DMS153 (cell line): ENCODE measurements at places on chromosomes 5 and 9.
A peak's percentile ranks its signal among the peaks of the same experiment; 100 is the strongest.

DNA sequence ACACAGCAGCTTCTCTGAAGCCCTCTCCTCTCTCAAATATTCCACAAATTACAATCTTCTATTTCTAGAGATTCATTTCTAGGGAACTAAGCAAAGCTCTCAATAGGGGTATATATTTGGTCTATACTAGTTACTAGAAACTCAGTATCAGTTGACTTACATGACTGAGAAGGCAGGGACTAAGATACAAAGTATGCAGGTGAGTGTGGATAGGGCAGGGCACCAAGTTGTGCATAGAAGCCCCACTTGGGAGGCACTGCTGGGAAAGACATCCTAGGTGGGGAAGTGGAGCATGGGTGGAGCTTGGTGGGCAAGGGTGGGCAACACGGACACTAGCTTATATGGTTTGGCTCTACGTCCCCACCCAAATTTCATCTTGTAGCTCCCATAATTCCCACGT, 148.1 kb upstream of the RASA1 start:
- DNase-seq: no peak

GRCh38 chr5:173823274-173823644, 64.9 kb upstream of the CPEB4 start:
- no peak for DNase-seq

DNA sequence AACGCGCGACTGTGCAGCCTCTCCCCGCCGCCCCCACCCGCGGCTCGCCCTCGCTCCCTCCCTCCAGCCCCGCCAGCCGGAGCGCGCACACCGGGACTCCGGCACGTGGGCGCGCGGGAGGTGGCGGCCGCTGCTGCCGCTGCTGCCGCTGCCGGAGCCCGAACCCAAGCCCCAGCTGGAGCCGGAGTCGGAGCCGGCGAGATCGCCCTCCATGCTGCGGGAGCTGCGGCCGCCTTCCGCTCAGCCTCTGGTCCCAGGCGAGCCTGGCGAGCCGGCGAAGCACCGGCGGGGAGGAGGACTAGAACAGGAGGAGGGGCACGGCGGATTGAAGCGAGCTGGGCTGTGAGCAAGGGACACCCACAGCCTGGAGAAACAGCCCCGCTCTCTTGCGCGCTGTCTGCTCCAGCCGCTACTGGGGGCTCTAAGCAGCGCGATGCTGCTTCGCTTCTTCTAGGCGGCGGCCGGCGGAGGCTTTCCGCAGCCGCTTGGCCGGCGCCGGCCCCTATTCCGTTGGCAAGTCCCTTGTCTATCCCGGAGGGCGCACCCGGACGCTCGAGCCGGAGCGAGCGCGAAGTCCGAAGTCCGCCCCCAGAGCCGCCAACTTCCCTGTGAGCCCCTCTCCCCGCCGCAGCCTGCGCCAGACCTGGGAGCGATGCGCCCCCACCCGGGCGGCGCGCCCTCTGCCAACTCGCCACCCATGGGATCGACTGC, 598.7 kb upstream of the SGCD start:
- DNase-seq: peak; percentile 23

- DNase-seq: no peak
Observed at GRCh38 chr5:32202394-32202793, 28.3 kb upstream of the GOLPH3 start.

- no peak for DNase-seq
Observed at GRCh38 chr5:118726891-118727290, 261.5 kb downstream of the DTWD2 start.

- no peak for DNase-seq
Observed at GRCh38 chr9:76610011-76610352, 151.0 kb downstream of the GCNT1 start.

- DNase-seq: no peak
Observed at GRCh38 chr9:98342820-98343210, 87.4 kb upstream of the TBC1D2 start.

GRCh38 chr9:80197661-80198060, 625.9 kb downstream of the TLE4 start:
- DNase-seq: no peak

- no peak for DNase-seq
Observed at GRCh38 chr9:90189306-90189705, 453.3 kb downstream of the DIRAS2 start.

DNA sequence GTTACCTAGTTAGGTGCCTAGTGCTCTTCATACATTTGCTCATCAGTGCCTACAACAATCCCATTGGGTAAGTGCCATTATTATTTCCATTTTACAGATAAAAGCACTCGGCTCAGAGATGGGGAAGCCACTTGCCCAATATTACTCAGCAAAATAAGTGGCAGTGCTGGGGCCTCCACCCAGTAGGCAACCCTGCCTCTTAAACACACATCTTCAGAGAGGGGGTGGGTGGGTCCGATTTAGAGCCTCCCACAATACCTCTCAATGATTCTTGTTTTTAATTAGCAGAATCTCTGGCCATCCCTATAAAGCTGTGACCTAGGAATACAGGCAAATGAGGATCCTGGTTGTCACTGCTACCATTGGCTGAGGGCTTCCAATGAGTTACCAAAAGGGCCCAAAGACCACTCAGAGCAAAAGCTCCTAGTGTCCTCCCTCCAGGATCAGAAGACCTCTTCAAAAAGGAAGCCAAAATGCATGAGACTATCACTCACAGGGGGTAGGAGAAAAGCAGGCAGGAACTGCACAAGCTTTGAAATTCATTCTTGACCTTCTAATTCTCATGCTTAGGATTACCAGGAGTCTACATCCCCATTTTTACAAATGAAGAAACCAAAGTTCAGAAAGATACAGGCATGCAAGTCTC, 36.1 kb upstream of the UBE2D2 start:
- DNase-seq: no peak

- no peak for DNase-seq
Observed at GRCh38 chr5:76608833-76609232, 14.4 kb downstream of the F2RL2 start.

GRCh38 chr9:137772281-137772873, 105.2 kb upstream of the CACNA1B start:
- no peak for DNase-seq

DNA sequence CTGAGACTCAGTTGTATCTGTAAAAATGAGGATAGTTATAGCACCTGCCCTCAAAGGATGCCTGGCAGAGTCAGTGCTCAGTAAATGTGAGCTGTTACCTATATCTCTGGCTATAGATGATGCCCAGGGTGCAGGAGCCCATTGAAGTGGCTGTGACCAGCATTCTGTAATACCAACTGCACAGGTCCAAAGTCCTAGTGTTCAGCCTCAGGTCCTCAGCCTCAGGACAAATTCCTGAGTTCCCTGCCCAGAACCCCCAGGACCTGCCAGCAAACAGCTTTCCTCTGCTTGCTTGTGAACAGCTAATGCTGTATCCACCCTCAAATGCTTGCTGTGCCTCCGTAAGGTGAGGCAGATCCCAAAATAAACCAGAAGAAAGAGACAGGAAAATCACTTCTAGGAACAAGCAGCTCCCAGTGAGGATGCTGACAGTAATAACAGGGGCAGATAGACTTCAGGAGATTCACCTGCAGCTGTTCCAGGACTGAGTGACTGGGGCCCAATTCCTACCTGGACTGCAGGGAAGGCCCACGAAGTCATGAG, 80.8 kb downstream of the SIL1 start:
- no peak for DNase-seq

DNA sequence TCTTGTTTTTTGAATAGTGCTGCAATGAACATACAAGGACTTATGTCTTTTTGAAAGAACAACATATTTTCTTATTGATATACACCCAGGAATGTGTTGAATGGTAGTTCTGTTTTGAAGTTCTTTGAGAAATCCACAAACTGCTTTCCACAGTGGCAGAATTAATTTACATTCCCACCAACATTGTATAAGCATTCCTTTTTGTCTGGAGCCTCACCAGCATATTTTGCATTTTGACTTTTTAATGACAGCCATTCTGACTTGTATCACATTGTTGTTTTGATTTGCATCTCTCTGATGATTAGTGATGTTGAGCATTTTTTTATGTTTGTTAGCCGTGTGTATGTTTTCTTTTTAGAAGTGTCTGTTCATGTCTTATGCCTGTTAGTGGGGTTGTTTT, 524.9 kb downstream of the SEMA5A start:
- DNase-seq: no peak

DNA sequence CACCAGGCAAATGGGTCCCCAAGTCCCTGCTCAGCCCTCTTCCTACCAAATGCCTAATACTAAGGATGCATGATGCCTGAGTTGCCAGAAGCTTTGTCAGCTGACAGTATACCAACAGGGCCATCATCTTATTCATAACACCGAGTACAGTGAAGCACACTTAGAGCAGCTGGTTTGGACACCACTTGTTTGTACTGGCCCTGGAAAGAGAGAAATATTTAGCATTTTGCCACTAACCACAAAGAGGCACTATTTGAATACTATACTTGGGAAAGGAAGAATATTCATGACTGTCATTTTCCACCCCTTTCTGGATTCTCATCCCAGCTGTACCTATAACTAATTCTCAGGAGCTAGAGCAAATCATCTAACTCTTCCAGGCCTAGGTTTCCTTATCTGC, 364.4 kb upstream of the KIF2A start:
- DNase-seq: no peak

- no peak for DNase-seq
Observed at GRCh38 chr9:109311286-109311685, 9.6 kb downstream of the EPB41L4B start.

GRCh38 chr5:72308853-72309191, 11.2 kb downstream of the MRPS27 start:
- no peak for DNase-seq

DNA sequence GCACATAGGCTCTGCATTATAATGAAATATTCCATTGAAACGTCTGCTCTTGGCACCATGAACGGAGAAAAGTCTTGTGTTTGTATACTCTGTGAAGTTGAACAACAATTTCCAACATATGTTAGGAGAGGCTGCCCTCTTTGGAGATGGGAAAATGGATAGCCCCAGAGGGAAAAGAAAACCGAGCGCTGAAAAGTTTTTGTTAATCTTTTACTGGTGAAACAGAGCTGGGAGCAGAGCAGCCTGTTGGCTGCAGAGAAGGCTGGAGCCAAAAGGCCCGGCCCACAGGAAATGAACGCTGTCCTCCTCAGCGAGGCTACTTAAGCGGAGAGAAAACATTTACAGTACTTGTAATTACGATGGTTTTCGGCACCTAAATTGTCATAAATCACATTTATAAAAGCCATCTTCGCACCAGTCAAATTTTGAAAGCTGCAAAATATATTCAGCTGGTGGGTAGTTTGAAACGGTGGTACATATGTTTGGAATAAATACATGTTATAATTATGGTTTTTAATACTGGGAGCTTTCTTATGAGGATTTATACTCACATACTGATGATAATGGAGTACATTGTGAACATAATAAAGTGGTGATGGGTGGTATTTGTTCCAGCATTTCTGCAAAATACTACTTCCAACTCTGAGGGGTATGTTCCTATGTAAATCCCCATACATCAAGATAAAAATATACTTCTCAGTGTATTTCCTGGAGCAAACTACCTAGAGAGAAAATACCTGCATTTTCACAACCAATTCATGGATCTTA, 129.6 kb upstream of the CNTLN start:
- peak; percentile 44 for DNase-seq
